ENCODE measurements at places on chromosomes 1 and 21.

DNA sequence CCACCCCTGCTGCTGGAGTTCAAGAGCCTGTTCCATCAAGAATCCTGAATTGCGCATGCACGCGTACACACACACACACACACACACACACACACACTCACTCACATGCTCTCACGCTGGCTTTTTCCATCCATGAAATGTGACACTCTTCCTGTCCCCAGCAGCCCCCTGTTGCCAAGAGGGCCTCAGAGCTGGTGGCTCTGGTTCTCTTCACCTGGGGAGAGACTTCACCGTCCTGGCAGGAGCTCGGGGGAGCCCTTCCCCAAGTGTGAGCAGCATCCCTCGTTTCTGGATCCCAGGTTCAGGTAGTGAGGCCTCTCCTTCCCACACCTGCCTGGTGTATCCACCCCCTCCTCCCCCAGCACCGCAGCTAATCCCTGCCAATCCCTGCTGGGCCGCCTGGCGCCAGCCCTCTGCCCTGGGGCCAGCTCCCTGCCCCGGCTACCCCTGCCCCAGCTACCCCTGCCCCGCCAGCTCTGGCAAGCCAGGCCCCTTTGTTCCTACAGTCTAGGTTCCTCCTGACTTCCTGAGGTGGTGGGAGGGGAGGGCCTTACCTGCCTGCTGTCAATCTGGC, 9.9 kb downstream of the PLOD1 start:
- peak; percentile 39 for DNase-seq

DNA sequence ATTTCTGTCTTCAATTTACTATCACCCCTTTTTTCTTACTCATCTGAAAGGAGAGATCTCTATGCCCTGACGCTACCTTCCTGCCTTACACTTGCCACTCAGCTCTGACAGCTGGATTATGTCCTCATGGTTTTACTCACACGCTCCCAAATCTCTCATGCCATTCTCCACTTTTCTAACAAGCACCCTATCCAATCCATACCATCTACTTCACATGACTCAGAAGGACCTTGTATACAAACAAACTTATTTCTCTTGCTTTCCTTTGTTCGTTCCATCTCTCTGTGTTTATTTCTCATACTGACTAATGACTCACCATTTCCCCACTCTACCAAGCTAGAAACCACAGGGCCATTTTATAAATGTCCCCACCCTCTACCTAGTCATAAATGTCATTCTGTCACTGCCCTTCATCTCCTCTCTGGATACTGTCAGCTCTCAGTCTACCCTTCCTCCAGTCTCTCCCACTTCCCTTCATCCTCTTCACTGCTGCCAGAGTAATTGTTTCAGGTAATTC, 87.3 kb downstream of the USP24 start:
- DNase-seq, result no peak

DNA sequence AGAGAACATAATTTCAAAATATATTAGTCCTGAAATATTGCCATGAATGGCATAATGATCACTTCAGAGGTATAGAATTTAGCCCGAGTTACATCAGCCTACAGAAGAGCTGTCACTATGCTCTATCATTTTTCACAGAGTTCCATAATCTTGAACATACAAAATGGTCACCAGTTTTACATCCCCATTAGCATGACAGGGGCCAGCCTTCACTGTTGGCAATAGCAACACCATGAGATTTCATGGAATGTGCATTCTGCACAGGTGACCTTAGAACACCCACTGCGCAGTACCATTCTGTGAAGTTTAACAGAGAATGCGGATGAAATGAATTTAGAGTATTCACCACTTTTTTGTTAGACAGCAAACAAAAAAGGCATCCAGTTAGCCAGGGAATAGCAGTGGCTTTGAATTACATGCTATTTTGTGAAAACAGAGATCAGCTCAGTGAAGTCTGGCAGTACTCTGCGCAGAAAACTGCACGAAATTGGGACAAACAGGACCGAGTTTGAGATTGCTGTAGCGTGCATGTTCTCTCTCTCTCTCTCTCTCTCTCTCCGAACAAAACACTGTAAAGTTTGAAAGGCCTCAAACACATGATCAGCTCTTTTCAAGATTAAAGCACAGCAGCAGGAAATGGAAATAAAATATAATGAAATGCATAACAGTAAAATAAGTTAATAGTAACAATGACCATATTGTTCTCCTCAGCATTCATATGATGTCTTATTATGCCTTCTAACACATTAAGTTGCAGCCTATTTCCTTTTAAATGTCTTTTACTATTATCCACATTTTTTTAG, 349.3 kb downstream of the USH2A start:
- no peak for DNase-seq

DNA sequence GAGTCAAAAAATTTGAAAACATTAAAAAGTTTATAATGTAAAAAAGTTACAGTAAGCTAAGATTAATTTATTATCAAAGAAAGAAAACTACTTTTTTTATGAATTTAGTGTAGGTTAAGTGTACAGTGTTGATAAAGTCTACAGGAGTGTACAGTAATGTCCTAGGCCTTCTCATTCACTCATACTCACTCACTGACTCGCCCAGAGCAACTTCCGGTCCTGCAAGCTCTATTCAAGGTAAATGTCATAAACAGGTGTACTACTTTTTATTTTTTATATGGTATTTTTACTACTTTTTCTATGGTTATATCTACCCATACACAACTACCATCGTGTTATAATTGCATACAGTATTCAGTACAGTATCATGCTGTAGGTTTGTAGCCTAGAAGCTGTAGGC, 49.6 kb downstream of the TBX19 start:
- DNase-seq, result no peak

- no peak for DNase-seq
Measured at GRCh38 chr21:16302851-16303282, 573.1 kb downstream of the USP25 start.

- DNase-seq, result no peak
Measured at GRCh38 chr1:5010656-5011055, 356.2 kb downstream of the AJAP1 start.

Data from ELF-1 (cell line).